ENCODE measurements at places on chromosomes 7 and 10. TPM values are rescaled to one million over a fixed set of nuclear protein-coding genes. Genes with fewer than 3 reads are reported as not detected.

- no peak for DNase-seq
- H3K36me3 ChIP-seq = peaks cover 3% of the 10 kb centered on the region
- peaks cover 8% of the 10 kb centered on the region for H3K4me1 ChIP-seq
- peaks cover 26% of the 10 kb centered on the region for H3K27me3 ChIP-seq
- H3K4me3 ChIP-seq = no peak overlapping the region
These were observed 46.7 kb downstream of the TFAM start for GRCh38 chr10:58431903-58432302.

DNA sequence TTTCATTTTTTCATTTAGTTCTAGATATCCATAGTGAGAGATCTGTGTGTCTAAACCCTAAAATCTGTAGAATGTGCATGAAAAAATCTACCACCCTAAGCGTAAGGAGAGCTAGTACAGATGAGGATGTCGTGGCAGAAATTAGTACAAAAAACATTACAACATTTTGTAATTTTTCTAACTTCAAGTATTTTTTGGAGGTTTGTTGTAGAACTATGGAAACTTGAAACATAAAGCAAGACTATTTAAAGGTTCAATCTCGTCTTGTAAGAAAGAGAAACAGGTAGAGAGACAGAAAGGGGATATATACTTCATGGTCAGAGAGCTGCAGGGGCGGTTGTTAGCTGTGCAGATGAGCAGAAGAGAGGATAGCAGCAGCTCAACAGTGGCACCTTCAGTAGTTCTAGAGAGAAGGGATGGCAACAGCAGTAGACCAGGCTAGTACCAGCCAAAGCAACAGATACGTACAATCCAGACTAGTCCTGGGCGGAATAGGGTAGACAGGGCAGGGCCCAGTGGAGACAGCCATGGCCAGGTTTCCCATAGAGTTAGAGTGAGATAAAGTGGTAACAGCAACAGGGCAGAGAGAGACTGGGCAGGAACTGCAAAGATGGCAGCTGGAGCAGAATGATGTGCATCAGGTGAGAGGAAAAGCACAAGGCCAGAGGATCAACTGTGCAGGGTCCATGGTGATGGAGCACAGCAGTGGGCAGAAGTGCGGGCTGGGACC is 145.2 kb downstream of the FRMD4A start:
- peaks cover 22% of the 10 kb centered on the region for H3K4me1 ChIP-seq
- DNase-seq = peak; percentile 37
- peak overlapping the region; percentile 96 for H3K27ac ChIP-seq
- peaks cover 29% of the 10 kb centered on the region for H3K27me3 ChIP-seq
- H3K4me3 ChIP-seq = peak overlapping the region; percentile 85
- H3K36me3 ChIP-seq = no peaks in the 10 kb centered on the region

STK32C gene
- total RNA-seq = 7.1 TPM

- H3K27ac ChIP-seq = peak overlapping the region; percentile 21
- peaks cover 21% of the 10 kb centered on the region for H3K4me1 ChIP-seq
- H3K27me3 ChIP-seq = no peaks in the 10 kb centered on the region
- no peak overlapping the region for H3K4me3 ChIP-seq
- DNase-seq = no peak
These were observed 18.2 kb downstream of the ARID5B start for GRCh38 chr10:61919646-61920215.

GRCh38 chr7:39464350-39465054 is 101.7 kb upstream of the YAE1 start:
- no peak overlapping the region for H3K27ac ChIP-seq
- H3K27me3 ChIP-seq = peaks cover 72% of the 10 kb centered on the region
- no peak overlapping the region for H3K4me3 ChIP-seq
- H3K4me1 ChIP-seq = peaks cover 9% of the 10 kb centered on the region
- peaks cover 2% of the 10 kb centered on the region for H3K36me3 ChIP-seq

GRCh38 chr10:88657901-88658300 is 6.3 kb upstream of the LIPF start:
- H3K27me3 ChIP-seq = peaks cover 13% of the 10 kb centered on the region
- H3K4me3 ChIP-seq = no peak overlapping the region

MYO3A gene
- total RNA-seq = not detected

Data from T-helper 17 cell (primary cell).